SW 1271 (cell line): ENCODE measurements at places on chromosomes 4 and X.

DNA sequence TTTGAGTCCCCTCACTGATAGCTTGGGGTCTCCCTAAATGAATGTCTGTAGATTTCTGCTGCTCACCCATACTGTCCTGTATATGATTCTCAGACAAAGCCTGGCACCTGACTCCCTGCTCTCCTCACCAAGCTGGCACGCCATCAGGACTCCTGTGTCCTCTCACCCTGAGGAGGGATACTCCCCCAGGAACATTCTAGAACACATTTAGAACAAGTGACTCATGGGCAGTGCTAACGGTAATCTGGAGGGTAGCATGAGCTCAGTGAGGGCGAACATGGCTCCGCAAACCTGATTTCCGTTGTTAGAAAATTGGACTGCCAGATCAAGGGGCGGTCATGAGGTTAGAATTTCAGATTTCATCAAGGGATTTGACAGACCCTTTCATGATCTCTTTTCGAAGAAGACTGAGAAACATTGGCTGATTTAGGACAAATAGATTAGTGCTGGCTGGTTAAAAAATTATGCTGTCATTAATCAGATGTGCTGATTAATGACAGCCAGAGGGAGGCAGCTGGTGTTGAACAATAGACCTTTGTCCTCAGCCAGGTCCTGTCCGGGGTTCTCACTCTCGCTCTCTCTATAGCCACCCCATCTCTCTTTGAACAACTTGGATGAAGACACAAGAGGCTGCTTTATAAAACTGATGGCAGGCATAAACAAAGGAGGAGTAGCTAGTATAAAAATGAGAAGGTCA is 244.3 kb downstream of the PTTG2 start:
- DNase-seq: no peak

DNA sequence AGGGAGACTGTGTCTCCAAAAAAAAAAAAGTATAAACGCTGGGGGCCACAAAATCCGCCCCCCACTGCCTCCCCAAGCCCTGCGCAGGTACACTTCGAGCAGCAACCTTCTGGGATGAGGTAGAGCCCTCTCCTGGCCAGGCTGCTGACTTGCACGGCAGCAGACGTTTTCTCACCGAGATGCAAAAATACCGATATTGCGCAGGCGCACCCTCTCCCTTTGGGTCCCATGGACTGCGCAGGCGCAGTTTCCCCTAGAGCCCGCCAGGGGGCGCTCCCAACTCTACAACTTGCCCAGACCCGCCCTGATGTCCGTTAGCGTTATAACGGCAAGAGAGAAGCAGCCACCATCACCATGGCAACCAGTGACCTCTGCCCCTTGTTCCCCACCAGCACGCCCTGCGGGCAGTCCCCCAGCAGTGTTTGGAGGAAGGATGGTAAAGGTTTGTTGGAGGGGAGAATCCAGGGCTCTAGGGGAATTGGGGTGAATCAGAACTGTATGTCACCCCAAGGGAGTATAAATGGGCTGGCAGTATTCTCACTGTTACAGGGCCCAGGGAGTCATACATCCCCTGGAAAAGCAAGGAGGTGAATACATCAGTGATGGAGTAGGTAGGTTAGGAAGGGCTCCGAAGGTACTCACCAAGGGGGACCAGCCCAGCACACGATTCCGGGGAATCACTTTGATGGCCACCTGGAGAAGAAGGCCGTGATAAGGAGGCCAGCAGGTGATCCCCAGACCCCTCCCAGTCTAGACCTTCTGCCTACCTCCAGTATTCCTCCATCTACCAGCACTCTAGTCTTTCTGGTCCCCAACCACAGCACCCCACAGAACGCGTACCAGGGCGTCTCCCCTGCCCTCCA is 1.5 kb downstream of the PIM2 start:
- peak; percentile 12 for DNase-seq

- no peak for DNase-seq
These were observed 371.8 kb downstream of the ADGRL3 start for GRCh38 chr4:61571761-61572559.

- no peak for DNase-seq
These were observed 108.8 kb downstream of the AMELX start for GRCh38 chrX:11401966-11402365.

- DNase-seq: no peak
These were observed 67.0 kb upstream of the BCOR start for GRCh38 chrX:40164751-40165150.

DNA sequence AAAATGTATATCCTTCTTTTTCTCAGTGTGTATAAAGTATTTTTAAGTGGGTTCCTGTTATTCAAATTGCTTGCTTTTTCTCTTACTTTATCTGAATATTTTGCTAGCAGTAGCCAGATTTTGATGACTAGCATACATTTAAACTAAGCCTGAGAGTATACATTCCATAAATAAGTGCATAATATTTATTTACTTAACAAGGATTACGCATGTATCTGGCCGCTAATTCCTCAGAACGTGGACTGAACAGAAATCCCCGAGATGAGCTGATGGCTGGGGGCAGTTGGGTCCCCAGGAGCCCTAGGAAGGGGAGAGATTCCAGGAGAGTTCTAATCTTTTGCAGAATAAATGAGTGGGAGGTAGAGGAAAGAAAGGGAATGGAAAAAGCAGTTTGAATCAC is 91.0 kb downstream of the PHOX2B start:
- DNase-seq: no peak

GRCh38 chr4:124202099-124202498 is 510.4 kb downstream of the ANKRD50 start:
- no peak for DNase-seq

DNA sequence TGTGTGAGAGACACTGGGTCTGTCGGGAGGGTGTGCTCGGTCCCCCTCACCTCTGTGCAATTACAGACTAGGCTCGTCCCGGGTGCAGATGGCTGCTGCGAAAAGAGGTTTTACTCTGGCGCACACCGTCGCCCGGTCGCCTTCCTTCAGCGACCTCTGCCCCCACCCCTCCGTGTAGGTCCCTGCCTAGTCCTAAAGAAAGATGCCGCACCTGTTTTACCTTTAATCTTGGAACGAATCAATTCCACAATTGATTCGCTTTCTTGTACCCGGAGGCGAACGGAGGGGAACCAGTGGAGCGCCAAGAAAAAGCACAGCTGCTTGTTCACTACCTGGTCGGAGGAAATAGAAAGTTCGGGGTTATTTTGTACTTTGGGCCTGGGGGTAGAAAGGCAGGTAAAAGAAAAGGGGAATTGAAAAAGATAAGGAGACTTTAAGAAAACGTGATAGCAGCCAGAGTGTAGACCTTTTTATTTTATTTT is 1.2 kb downstream of the NPNT start:
- no peak for DNase-seq

- peak; percentile 23 for DNase-seq
These were observed at the start of gene TCEAL4 for GRCh38 chrX:103585411-103586313. Gene TCEAL4, plus strand, starts transcription at chrX:103585515. Its CDS starts 1,161 bp downstream, at chrX:103586676.

- no peak for DNase-seq
These were observed 134.3 kb upstream of the VCX2 start for GRCh38 chrX:8305350-8305749.

DNA sequence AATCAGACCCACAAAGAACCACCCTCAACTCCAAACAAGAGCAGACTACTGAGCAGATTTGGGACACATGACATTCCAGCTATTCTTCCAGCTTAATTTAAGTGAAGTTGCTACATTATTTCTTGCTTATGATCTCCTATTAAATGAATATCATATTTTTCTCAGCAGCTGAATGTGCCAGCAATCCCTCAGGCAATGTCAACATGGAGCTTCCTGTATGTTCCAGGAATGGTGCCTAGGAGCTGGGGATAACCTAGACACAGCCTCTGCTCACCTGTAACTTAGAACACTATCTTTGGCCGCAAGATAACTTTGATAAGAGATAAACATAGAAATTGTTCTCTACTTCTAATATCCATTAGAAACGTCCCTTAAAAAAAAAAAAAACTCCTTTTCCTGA is 274.4 kb upstream of the RASGEF1B start:
- no peak for DNase-seq

DNA sequence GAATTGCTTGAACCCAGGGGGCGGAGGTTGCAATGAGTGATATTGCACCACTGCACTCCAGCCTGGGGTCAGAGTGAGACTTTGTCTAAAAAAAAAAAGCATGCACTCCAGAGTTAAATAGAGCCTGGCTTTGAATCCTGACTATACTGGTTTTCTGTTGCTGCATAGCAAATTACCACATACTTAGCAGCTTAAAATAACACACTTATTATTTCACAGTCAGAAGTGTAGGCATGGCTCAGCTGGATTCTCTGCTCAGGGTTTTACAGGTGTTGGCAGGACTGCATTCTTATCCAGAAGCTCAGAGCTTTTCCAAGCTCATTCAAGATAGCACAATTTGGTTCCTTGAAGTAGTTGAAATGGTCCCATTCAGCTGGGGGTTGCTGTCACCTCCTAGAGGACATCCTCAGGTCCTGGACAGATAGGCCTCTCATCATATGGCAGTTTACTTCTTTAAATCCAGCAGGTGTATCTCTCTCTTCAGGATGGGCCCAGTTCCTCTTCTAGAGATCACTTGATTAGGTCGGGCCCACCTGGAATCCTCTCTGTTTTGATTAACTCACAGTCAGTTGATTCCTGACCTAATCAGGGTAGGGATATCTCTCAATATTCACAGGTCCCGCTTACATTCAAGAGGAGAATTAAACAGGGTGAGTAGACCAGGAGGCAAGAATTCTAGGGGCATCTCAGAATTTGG is 26.8 kb downstream of the DOCK11 start:
- no peak for DNase-seq

GRCh38 chr4:47612116-47613023 is 127.3 kb downstream of the ATP10D start:
- DNase-seq: no peak

- DNase-seq: no peak
These were observed 10.0 kb upstream of the SPP1 start for GRCh38 chr4:87965501-87965975.

GRCh38 chrX:332916-333610 is 14.5 kb upstream of the GTPBP6 start:
- DNase-seq: no peak

GRCh38 chr4:168337550-168337940 is 19.0 kb upstream of the DDX60 start:
- no peak for DNase-seq

DNA sequence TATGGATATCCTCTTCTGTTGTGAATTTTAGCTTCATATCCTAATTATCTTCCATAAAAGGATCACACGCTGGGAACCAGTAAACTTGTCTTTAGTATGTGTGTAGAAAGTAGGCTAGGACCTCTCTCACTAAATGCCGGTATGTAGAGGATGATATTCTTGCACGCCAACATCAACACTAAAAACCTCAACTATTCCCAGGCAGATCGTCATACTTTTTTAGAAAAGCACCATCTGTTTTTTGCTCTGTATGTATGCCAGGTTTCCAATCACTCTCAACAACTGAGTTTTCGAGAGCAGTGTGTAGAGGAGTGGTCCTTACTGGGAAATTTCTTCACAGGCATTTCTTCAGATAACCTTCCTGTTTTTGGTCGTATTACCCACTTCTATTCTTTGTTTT is 283.6 kb downstream of the GALNTL6 start:
- no peak for DNase-seq

DNA sequence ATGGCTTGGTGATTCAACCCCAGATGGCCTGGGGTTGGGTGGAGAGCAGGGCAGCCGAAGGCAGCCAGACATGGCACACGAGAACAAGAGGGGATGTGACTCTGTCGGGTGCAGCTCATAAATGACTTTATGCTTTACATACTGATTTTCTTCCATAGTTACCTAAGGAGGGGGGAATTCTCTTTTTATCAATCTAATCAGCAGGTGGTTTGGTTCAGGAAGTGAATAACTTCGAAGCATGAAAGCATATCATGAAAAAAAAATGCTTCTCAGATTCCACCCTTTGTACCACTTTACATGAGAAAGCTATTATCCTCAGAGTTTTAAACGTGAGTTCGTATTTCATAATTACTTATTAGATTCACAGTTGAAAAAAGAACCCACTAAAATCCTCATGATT is 908.9 kb upstream of the LCORL start:
- DNase-seq: no peak

DNA sequence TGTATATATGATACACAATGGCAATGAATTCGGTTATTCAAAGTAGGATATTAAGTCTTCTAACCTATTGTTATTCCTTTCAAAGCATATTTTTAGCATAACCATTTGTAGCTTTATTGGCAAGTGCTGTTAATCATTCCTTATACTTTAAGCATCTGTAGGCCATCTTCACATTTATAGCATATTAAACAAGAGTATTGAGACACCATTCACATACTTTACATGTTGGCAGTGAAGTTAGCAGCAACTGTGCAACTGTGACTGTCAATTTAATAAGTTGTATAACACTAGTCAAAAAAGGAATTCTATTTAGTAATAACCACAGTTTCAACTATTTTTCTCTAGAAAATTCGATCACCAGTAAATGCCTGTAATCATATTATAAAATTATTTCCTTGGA is 107.3 kb upstream of the MYOZ2 start:
- no peak for DNase-seq

DNA sequence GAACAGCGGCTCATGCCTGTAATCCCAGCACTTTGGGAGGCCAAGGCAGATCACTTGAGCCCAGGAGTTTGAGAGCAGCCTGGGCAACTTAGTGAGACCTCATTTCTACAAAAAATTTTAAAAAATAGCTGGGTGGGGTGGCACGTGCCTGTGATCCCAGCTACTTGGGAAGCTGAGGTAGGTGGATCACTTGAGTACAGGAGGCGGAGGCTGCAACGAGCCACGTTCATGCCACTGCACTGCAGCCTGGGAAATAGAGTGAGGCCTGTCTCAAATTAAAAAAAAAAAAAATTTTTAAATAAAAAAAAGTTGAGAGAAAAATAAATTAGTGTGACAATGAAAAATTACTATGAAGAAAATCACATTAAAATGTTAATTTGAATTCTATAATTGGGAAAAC is 10.5 kb downstream of the VEGFC start:
- DNase-seq: no peak

GRCh38 chr4:1493540-1494287 is 87.5 kb upstream of the NKX1-1 start:
- DNase-seq: no peak

DNA sequence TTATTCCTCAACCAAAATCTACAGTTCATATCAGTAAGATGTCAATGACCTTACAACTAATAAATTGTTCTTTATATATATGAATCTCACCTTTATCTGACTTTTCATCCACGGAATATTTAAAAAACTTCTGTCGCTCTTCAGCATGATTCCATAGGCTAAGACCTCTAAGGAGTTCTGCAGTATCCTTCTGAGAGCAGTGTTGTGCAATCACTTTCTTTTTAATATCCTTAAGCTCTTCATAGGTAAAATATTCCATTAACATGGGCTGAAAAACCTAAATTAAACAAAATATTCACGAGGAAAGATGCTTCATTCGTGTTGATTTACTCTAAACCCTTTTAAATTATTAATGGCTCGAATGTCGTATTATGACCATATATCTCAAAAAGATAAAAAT is 16.7 kb downstream of the FBXL5 start:
- DNase-seq: no peak
